ENCODE measurements at places on chromosomes 2 and 18. TPM values are rescaled to one million over a fixed set of nuclear protein-coding genes. Genes with fewer than 3 reads are reported as not detected.

Gene CDH2
- 269 TPM for total RNA-seq

Gene KHK
- 1.7 TPM for total RNA-seq

Gene PTH2R
- total RNA-seq: not detected

Gene TUBA3E
- 1.6 TPM for total RNA-seq

Gene STK36
- 6.0 TPM for total RNA-seq

- no peak for DNase-seq
Measured at GRCh38 chr2:158101384-158101926, at the start of gene UPP2. TSS of gene UPP2 (plus strand) at chr2:158101876. CDS start at chr2:158102064, 188 bp downstream.

GRCh38 chr2:235699576-235699975 lies 205.7 kb downstream of the AGAP1 start:
- DNase-seq: no peak

DNA sequence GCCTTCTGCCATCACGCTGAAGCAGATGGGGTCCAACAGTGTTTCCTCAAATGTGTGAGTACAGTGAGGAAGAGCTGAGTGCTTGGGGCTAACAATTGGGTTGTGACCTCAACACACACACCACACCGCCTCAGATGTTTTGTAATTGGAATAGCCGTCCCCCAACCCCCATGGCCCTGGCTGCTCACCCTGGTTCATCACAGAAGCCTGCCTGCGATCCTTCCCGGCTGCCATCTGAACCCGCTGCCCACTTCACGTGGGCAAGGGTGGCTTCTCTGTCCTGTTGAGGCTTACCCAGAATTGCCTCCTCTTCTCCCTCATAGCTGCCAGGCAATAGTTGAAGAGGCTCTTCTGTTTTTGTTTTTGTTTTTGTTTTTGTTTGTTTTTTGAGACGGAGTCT lies 44.1 kb downstream of the TGOLN2 start:
- no peak for DNase-seq

DNA sequence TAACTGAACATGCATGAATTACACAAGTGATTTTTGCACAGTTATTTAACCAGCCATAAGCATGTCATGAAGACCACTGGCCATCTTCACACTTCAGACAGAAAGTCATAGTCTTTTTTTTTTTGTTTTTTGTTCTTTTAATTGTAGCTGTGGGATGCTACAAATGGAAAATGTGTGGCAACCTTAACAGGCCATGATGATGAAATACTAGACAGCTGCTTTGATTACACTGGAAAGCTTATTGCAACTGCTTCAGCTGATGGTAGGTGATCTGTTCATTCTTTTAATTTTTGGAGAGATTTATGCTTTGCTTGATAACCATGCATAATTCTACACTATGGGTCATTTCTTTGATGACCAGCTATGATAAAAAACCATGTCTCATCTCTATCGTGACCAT lies 35.6 kb downstream of the DAW1 start:
- DNase-seq: no peak

DNA sequence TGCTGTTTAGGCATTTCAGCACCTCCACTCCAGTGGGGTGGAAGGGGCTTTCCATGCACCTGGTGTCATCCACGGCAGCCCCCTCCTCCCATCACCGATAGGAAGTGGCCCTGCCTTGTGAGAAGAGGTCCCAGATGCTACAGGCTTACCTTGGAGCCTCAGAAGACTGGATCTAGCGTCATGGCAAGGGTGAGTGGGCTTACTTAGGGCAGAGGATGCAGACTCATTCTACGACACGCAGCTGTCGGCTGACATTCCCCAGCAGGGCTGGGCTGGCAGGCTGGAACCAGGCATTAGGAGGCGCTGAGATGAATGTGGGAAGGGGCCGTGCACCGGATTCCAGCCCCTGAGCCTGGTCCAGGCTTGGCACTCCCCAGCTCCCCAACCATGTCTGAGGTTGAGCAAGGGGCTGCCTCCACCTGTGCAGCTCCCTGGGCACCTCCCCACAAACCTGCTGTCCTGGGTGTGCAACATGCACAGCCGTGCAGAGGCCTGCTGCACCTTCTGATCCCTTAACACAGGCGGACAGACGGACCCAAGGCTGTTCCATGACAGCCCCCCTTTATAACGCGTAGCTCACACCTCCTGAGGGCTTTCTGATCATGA lies 1.7 kb upstream of the PRLH start:
- DNase-seq: no peak

- DNase-seq: no peak
Measured at GRCh38 chr2:25692143-25692542, 18.8 kb upstream of the DTNB start.

DNA sequence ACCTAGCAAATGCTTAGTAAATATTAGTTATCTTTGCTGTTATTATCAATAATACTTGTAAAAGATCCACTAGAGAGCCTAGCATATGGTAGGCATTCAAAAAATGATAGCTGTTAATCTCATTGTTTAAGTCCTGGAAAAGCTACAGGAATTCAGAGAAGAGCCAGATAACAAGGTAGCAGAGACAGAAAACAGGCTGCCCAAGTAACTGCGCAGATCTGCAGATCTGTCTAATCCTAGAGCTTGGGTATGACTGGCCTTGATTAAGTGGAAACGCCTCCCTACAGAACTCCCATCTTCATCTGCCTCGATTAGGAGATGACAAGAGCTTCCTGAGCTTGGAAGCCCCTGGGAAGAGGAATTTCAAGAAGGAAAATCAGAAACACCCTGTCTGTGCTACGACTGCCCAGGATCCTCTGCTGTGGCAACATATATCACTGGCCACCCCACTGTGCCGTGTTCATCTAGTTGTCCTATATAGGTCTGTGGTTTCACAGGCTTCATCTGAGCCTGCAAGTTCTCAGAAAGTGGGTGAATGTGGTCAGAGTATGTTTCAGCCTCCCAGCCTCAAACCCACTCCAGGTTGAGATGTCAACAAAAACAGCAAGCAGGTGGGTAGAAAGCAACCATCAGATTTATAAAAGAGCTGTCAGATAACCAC lies 151.5 kb upstream of the PKDCC start:
- DNase-seq: no peak
